ENCODE measurements at places on chromosomes 6 and 20. TPM values are rescaled to one million over a fixed set of nuclear protein-coding genes. Genes with fewer than 3 reads are reported as not detected.

GRCh38 chr20:2382833-2383232 lies 2.1 kb downstream of the TGM6 start:
- DNase-seq: no peak

BACH2 gene
- 0.32 TPM for total RNA-seq

DNA sequence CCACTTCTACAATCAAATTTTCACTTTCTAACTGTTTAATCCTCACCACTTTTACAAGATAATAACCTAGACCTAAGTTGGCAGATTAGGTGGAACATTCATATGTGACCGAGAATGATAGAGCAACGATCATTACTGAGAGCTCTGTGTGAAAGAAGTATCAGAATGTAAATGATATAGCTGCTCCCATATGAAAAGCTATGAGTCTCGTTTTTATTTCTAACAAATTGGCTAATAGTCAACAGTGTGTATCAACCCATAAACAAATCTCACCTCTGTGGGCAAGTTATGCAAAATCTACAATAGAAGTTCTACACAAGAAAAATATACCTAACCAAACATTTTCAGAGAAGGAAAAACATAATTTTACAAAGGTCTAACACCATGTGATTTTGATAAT lies 3.7 kb downstream of the LGSN start:
- DNase-seq: no peak

DNA sequence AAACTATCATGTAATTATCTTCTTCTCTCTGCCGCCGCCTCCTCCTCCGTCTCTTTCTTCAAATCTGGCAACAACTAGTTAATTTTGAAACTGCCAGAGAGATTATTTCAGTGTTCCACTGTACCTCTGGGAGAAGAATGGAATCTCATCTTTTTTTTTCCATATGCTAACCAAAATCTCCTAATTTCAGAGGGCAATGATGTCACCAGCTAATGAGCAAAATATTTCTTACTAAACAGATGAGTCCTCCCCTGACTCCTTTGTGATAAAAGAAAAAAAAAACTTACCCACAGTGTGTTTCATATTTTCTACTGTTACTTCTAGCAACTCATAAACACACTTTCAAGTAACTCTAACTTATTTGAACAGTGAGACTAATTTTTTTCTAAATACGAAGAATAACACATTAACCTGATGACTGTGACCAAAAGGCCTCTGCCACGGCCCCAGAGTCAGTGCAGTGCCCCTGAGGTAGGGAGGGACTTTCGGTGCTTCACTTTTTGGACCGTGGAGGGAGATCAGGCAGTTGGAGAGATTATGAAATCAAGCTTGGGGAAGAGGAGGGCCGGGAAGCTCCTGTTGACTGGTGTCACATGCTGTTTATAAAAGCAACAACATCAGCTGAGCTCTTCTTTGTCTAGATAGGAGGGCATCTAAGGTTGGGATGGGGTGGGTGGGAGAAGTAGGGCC lies 159.6 kb downstream of the SASH1 start:
- DNase-seq: no peak

ZC3H12D gene
- 0.65 TPM for total RNA-seq

GABRR1 gene
- total RNA-seq: 0.12 TPM

TCP11 gene
- not detected for total RNA-seq

- no peak for DNase-seq
Observed at GRCh38 chr20:41717483-41717882, 99.3 kb upstream of the CHD6 start.

GRCh38 chr6:56043761-56044160 lies 168.4 kb upstream of the BMP5 start:
- no peak for DNase-seq

SUMO4 gene
- 1.7 TPM for total RNA-seq

TPMT gene
- total RNA-seq: 10.1 TPM

NKX2-4 gene
- total RNA-seq: not detected

All from Caco-2 (cell line).